Immature natural killer cell (primary cell): ENCODE measurements at places on chromosomes 7 and 10. TPM values are rescaled to one million over a fixed set of nuclear protein-coding genes. Genes with fewer than 3 reads are reported as not detected.

AGR3 gene
- polyA plus RNA-seq = not detected

RBP4 gene
- not detected for polyA plus RNA-seq

DNA sequence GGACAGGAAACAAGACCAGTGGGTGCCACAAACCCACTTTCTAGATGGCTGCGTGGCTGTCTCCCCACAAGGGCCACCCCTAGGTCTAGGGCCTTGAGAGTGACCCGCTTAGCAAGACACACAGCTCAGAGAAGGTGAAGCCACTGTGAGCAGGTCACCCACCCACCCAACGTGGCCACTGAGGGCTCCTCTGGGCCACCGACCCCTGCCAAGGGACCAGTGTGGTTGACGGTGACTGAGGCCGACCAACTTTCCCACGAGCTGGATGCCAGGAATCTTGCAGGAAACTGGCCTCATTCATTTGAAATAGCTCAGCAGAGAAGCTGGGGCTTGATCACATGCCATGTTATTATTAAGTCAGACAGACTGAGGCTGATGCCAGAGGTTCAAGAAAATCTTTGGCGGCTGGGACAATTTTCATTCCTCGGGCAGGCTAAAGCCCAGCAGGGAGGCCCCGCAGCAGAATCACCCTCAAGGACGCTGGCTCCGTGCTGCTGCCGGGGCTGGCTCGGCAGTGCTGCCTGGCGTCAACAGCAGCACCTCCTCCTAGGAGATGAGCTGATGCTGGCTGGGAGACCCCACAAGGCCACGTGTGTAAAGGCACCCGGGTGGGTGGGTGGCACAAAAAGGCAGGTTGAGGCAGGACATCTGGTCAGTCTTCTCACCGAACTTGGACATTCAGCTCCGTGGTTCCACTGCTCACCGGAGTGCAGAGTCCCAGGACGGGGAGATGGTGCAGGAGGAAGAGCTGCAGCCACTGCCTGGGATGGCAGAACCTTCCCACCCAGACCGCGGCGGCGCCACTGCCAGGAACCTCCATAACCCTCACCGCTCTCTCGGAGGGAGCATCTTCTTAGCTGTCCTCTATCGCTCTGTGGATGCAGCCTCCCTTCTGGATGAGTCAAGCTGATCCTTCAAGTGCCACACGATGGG, 57.8 kb downstream of the ZRANB1 start:
- H3K4me1 ChIP-seq = peaks cover 24% of the 10 kb centered on the region
- H3K36me3 ChIP-seq = peaks cover 9% of the 10 kb centered on the region
- peaks cover 5% of the 10 kb centered on the region for H3K27me3 ChIP-seq
- DNase-seq = no peak
- no peak overlapping the region for H3K4me3 ChIP-seq

ANKRD61 gene
- not detected for polyA plus RNA-seq

CRHR2 gene
- not detected for polyA plus RNA-seq

FKBP6 gene
- polyA plus RNA-seq = not detected

GRCh38 chr10:77430530-77430929, 207.1 kb downstream of the KCNMA1 start:
- no peaks in the 10 kb centered on the region for H3K27me3 ChIP-seq
- no peaks in the 10 kb centered on the region for H3K36me3 ChIP-seq
- no peak overlapping the region for H3K4me3 ChIP-seq
- no peaks in the 10 kb centered on the region for H3K4me1 ChIP-seq

- H3K27ac ChIP-seq = no peak overlapping the region
- H3K4me3 ChIP-seq = no peak overlapping the region
- DNase-seq = no peak
- H3K4me1 ChIP-seq = no peaks in the 10 kb centered on the region
Observed at GRCh38 chr7:145143685-145144084, 307.8 kb upstream of the TPK1 start.

TDRD1 gene
- polyA plus RNA-seq = not detected

GRCh38 chr10:48697091-48697490, 12.4 kb downstream of the WDFY4 start:
- no peaks in the 10 kb centered on the region for H3K36me3 ChIP-seq
- H3K27me3 ChIP-seq = peaks cover 3% of the 10 kb centered on the region
- no peak for DNase-seq
- no peak overlapping the region for H3K4me3 ChIP-seq
- no peaks in the 10 kb centered on the region for H3K4me1 ChIP-seq

- no peaks in the 10 kb centered on the region for H3K4me1 ChIP-seq
- DNase-seq = no peak
- H3K27me3 ChIP-seq = peaks cover 8% of the 10 kb centered on the region
- no peak overlapping the region for H3K27ac ChIP-seq
- no peaks in the 10 kb centered on the region for H3K36me3 ChIP-seq
Observed at GRCh38 chr7:98802088-98802780, 67.6 kb downstream of the TMEM130 start.

GRCh38 chr10:62047960-62048383, 146.5 kb downstream of the ARID5B start:
- peak overlapping the region; percentile 96 for H3K27ac ChIP-seq
- peaks cover 81% of the 10 kb centered on the region for H3K4me1 ChIP-seq
- peaks cover 17% of the 10 kb centered on the region for H3K36me3 ChIP-seq
- peaks cover 2% of the 10 kb centered on the region for H3K27me3 ChIP-seq
- H3K4me3 ChIP-seq = peak overlapping the region; percentile 87
- peak; percentile 45 for DNase-seq

DNA sequence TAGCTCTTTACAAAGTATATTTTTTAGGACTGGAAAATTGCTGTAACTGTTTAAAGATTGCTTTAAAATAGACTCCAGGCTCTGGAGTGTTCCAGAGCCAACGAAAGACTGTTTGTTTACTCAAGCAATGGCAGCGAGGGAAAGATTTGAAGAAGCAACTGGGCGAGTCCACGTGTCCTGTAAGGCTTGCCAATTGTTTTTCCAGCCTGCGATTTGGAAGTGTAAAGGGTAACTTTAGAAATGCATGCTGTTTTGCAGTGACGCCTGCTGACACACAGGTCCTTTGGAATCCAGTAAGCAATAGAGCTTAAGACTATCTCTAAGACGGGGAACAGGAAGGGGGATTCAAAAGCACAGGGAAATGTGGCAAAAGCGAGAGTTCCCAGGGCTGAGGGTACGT, 55.8 kb downstream of the TACC2 start:
- DNase-seq = no peak
- no peak overlapping the region for H3K4me3 ChIP-seq
- H3K27me3 ChIP-seq = peaks cover 2% of the 10 kb centered on the region
- no peaks in the 10 kb centered on the region for H3K36me3 ChIP-seq
- H3K27ac ChIP-seq = no peak overlapping the region
- H3K4me1 ChIP-seq = no peaks in the 10 kb centered on the region

AGAP5 gene
- not detected for polyA plus RNA-seq

GRCh38 chr7:106717955-106718871, 57.3 kb upstream of the CCDC71L start:
- no peaks in the 10 kb centered on the region for H3K36me3 ChIP-seq
- H3K4me3 ChIP-seq = no peak overlapping the region
- peak; percentile 32 for DNase-seq
- peaks cover 2% of the 10 kb centered on the region for H3K27me3 ChIP-seq
- H3K4me1 ChIP-seq = peaks cover 4% of the 10 kb centered on the region
- no peak overlapping the region for H3K27ac ChIP-seq

OPN4 gene
- polyA plus RNA-seq = not detected

GRCh38 chr10:87578160-87578841, 73.6 kb downstream of the MINPP1 start:
- H3K4me3 ChIP-seq = no peak overlapping the region
- H3K27ac ChIP-seq = no peak overlapping the region
- no peaks in the 10 kb centered on the region for H3K4me1 ChIP-seq
- DNase-seq = no peak

OR6B1 gene
- not detected for polyA plus RNA-seq

- no peak overlapping the region for H3K4me3 ChIP-seq
- H3K27me3 ChIP-seq = no peaks in the 10 kb centered on the region
- H3K36me3 ChIP-seq = no peaks in the 10 kb centered on the region
- H3K27ac ChIP-seq = no peak overlapping the region
- DNase-seq = no peak
Observed at GRCh38 chr10:75876710-75877109, 445.3 kb downstream of the LRMDA start.

DNA sequence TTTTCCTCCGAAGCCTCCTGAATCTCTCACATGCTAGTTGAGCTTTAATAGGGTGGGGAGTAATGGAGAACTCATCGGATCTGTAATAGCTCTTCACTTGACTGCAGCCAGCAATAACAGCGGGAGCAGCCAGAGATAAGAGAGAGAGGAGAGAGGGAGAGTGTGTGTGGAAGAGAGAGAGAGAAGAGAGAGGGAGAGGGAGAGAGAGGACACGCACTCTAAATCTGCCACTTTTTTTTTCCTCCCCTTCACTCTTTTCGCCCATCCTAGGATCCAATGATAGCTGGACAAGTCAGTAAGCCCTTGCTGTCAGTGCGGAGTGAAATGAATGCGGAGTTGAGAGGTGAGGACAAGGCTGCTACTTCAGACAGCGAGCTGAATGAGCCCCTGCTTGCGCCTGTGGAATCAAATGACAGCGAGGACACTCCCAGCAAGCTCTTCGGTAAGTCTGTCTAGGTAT, 107.9 kb downstream of the POU6F2 start:
- H3K27ac ChIP-seq = no peak overlapping the region
- H3K4me1 ChIP-seq = no peaks in the 10 kb centered on the region
- peaks cover 4% of the 10 kb centered on the region for H3K27me3 ChIP-seq
- H3K36me3 ChIP-seq = no peaks in the 10 kb centered on the region
- DNase-seq = no peak

DNA sequence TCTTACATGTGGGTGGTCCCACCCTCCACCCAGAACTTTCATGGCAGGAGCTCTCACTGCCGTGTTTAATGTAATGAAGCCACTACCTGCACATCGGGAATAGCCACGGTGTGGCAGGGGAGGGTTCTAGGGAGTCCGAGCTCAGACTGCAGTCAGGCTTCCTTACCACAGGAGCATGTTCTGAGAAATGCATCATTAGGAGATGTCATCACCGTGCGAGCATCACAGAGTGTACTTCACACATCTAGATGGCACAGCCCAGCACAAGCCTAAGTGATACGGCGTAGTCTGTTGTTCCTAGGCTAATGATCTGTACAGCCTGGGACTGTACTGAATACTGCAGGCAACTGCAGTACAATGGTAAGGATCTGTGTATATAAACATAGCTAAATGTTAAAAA, 153.0 kb upstream of the LANCL2 start:
- H3K27ac ChIP-seq = no peak overlapping the region
- H3K4me3 ChIP-seq = no peak overlapping the region
- no peaks in the 10 kb centered on the region for H3K4me1 ChIP-seq
- peaks cover 12% of the 10 kb centered on the region for H3K27me3 ChIP-seq
- no peak for DNase-seq

ZNF503 gene
- polyA plus RNA-seq = 0.09 TPM

RAB19 gene
- 2.4 TPM for polyA plus RNA-seq

C10orf120 gene
- polyA plus RNA-seq = not detected

GRCh38 chr10:36808625-36809362, 316.6 kb upstream of the ANKRD30A start:
- H3K4me1 ChIP-seq = no peaks in the 10 kb centered on the region
- no peaks in the 10 kb centered on the region for H3K27me3 ChIP-seq
- no peaks in the 10 kb centered on the region for H3K36me3 ChIP-seq
- no peak for DNase-seq
- no peak overlapping the region for H3K27ac ChIP-seq
- no peak overlapping the region for H3K4me3 ChIP-seq

SPDYE16 gene
- not detected for polyA plus RNA-seq

- no peak overlapping the region for H3K27ac ChIP-seq
- H3K4me1 ChIP-seq = no peaks in the 10 kb centered on the region
- no peak overlapping the region for H3K4me3 ChIP-seq
- no peaks in the 10 kb centered on the region for H3K36me3 ChIP-seq
- DNase-seq = no peak
Observed at GRCh38 chr10:33040436-33040835, 82.4 kb upstream of the ITGB1 start.

DNA sequence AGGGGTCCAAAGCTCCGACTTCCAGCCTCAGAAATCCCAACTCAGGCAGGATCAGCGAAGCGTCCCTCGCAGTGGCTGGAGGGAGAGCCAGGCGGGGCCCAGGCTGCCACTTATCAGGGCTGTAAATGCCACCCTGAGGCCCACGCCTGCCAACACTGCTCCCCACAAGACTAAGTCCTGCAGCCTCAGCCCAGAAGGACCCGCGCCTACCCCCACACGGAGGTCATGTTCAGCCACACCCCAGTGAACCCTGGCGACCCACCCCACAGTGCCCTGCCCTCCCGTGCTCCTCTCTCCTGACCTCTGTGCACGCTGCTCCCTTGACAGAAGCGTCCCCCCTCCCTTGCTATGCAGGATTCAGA, 3.2 kb downstream of the PSMG3 start:
- H3K36me3 ChIP-seq = no peaks in the 10 kb centered on the region
- no peak for DNase-seq
- H3K4me3 ChIP-seq = no peak overlapping the region
- peaks cover 10% of the 10 kb centered on the region for H3K27me3 ChIP-seq
- H3K4me1 ChIP-seq = peaks cover 23% of the 10 kb centered on the region

DNA sequence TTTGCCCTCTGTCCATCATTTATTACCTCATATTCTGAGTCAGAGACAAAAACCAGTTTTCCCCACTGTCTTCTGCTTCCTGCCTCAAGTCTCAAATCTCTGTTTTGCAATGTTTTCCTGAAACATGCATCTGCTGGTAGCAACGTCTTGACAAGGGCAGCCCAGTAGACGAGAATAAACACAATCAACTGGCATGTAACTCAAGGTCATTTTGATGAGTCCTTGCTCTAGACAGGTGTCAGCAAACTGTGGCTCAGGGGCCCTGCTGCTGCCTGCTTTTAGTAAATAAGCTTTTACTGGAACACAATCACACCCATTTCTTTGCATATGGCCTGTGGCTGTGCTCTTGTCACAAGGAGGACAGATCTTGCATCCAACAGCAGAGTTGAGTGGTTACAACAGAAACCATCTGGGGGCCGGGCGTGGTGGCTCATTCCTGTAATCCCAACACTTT, 59.8 kb downstream of the ITIH5 start:
- no peaks in the 10 kb centered on the region for H3K4me1 ChIP-seq
- no peak overlapping the region for H3K4me3 ChIP-seq
- no peak overlapping the region for H3K27ac ChIP-seq
- no peaks in the 10 kb centered on the region for H3K36me3 ChIP-seq
- peaks cover 5% of the 10 kb centered on the region for H3K27me3 ChIP-seq

- H3K27ac ChIP-seq = no peak overlapping the region
- H3K36me3 ChIP-seq = no peaks in the 10 kb centered on the region
- H3K27me3 ChIP-seq = no peaks in the 10 kb centered on the region
- no peak for DNase-seq
Observed at GRCh38 chr7:84110400-84110799, 84.2 kb downstream of the SEMA3A start.

ATRNL1 gene
- polyA plus RNA-seq = not detected

SLC18A2 gene
- polyA plus RNA-seq = not detected

SEMA4G gene
- 0.35 TPM for polyA plus RNA-seq

IFIT2 gene
- 13.9 TPM for polyA plus RNA-seq

DNA sequence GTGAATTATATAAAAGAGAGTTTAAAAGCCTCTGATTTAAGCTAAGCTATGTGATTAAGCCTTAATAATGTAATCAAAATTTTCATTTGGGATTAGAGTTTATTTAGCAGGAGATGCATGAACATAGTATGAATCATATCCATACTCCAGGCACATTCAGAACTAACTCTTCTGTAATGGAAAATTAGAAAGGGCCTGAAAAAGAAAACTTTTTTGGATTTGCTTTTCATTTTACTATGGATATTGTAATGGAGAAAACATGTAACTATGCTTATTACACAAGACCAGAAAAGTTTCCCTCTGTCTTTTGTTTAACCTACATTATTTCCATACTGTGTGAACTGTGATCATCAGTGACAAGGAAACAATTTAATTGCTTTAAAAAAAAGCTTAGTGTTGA, 22.0 kb downstream of the TES start:
- peaks cover 94% of the 10 kb centered on the region for H3K4me1 ChIP-seq
- peak overlapping the region; percentile 68 for H3K4me3 ChIP-seq
- no peak for DNase-seq
- H3K27me3 ChIP-seq = no peaks in the 10 kb centered on the region
- H3K36me3 ChIP-seq = no peaks in the 10 kb centered on the region
